ENCODE measurements at places on chromosomes 11 and 22.

DNA sequence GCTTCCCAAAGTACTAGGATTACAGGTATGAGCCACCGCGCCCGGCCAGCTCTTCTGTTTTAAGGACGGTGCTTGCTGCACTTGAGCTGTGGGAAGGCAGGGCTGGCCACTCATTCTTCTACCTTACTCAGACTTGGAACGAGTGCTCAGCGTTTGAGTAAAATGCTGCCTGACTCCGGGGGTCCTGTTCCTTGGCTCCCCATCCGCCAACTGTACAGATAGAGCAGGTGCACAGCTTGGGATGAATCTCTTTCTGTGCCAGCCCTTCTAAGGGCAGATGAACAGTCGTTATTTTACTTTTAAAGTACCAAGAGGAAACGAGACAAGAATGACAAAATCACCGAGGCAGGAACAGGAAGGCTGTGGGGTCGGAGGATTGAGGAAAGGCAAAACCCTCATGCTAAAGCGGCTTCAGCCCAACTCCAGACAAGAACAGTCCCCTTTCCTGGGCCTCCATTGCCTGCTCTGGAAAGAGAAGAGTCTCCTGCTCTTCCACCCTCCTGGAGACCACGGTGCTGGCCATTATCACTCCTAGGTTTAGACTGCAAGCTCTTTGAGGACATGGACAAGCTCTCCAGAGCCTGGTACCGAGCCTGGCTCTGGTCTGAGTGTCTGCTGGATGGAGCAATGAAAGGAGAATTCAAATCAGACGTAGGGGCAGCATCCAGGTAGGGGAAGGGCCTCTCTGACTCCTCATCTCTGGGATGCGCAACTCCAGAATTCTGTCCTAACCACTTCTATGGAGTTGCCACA is 1.1 kb upstream of the SUN2 start:
- no peak for DNase-seq

DNA sequence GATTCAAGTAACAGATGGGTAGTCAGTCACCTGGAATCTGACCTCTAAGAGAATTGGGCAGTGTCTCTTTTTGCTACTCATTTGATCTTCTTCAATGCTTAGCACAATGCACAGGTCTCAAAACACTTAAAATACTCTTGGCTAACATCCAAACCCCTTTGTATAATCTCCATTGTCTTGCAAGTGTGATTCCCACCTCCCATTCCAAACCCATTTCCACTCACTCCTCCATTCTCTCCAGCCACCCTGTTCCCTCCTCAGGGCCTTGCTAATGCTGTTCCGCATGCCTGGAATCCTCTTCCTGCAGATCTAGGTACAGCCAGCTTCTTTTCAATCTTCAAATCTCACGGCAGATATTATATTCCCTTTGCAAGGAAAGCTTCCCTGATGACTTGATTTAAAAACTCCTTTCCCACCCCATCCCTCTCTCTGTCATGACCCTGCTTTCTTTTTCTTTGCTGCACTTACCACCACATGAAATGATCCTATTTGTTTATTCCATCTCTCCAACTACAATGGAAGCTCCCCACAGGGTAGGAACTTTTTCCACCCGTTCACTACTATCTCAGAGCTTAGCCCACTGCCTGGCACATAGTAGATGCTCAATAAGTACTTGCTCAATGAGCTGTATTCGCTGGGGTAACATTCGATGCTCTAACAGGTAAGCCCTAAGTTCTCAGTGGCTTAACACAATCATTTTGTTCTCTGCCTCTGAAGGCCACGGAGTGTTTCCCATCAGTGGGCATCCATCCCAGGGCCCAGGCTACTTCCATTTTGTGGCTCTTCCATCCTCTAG is 121.7 kb downstream of the MN1 start:
- DNase-seq = no peak

DNA sequence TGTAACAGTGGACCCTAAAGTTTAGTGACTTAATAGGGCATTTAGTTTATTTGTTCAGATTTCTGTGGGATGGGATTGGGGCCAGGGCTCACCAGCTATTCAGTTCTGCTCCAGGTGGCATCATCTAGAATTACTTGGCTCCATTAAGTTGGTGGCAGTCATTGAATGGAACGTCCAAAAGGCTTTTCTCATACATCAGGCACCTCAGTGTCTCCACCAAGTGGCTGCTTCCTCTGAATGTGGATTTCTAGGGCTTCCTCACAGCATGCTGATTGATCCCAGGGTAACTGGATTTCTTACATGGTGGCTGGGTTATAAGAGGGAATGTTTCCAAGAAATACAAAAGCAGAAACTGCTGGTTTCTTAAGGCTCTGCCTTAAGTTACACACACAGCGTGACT is 34.7 kb downstream of the USP47 start:
- no peak for DNase-seq

- no peak for DNase-seq
Measured at GRCh38 chr22:19066531-19067271, 55.5 kb downstream of the DGCR2 start.

DNA sequence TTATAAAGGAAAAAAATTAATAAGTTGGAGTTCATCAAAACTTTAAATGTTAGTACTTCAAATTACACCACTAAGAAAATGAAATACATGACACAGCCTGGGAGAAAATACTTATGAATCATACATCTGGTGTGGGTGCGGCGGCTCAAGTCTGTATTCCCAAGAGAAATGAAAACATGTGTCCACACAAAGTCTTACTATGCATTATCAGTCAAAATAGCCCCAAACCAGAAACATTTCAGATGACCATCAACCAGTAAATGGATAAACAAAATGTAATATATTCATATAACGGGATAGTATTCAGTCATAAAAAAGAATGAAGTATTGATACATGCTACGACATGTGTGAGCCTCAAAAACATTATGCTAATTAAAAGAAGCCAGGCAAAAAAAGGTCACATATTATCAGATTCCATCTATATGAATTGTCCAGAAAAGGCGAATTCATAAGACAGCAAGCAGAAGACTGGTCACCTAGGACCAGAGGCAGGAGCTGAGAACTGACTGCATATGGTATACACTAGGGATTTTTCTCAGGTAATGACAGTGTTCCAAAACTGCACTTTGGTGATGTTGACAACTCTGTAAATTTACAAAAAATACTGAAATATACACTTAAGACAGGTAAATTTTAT is 5.3 kb upstream of the AKIP1 start:
- no peak for DNase-seq

GRCh38 chr11:130891326-130891725 is 25.0 kb downstream of the SNX19 start:
- DNase-seq = no peak

- DNase-seq = no peak
Measured at GRCh38 chr11:12270215-12270797, 107.1 kb upstream of the PARVA start.

DNA sequence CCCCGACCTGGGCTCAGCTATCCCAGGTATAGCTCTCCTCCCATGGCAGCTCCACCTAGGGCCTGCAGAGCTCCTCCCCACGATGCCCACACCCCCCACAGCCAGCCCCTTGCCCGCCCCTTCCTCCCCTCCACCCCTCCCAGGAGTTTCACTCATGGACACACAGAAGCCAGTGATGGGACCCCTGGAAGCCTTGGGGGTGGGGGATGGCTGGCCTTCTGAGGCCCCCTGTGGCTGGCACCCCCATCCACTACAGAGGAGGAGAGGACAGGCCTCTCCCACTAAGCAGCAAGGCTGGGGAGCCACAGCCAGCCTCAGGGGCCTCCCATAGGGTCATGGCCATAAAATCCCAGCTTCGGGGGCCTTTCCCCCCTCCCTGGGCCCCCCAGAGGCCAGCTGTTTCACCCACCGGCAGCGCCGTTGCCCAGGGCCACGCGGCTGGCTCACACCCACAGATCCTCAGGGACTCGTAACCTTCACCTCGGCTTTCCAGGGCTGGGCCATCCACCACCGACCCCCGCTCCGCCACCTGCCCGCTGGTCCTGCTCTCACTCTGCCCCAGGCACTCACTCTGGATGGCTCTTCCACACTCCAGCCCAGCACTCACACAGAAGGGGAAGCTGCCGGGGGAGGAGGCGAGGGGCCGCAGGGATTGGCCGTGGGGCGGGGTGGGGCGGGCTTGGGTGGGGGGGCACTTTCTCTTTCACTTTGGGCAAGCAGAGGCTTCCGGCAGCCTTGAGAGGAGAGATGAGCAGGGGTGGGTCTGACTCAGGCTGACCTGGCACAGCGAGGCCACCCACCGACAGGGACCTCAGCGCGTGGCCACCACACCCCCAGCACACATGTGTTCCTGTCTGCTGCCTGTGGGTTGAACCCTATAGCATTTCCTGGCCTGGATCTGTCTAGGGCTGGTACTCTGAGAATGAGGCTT is 2.2 kb downstream of the SLC25A22 start:
- DNase-seq = no peak
